CD8-positive, alpha-beta memory T cell (primary cell): ENCODE measurements at places on chromosomes 6 and 20. TPM values are rescaled to one million over a fixed set of nuclear protein-coding genes. Genes with fewer than 3 reads are reported as not detected.

The KCNQ5 gene
- total RNA-seq = 8.5 TPM

The SDCBP2 gene
- 4.7 TPM for total RNA-seq

The IL20RA gene
- not detected for total RNA-seq

The HLA-DRB5 gene
- 1.1 TPM for total RNA-seq

The ZNF341 gene
- 5.0 TPM for total RNA-seq

The ISM1 gene
- 1.7 TPM for total RNA-seq

The TRERF1 gene
- 10.6 TPM for total RNA-seq

The RBM12 gene
- 103 TPM for total RNA-seq

The LY6G5C gene
- 3.5 TPM for total RNA-seq

DNA sequence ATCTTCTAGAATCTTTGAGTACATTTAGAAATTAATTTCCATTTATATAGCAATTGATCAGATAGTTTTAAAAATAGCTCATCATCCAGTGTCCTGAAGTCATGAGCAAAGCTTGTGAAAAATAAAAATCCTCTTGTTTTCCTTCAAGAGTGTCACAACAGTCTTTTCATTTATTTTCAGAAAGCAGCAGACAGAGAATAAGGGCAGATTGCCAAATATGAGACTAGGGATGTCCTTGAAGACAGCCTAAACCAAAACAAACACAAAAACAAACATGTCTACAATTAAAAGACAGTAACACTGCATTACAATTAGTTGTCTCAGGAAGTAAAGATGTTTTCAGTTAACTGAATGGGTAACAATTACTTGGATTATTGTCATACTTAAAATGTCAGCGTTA lies 682.8 kb downstream of the TFAP2A start:
- no peak for DNase-seq

DNA sequence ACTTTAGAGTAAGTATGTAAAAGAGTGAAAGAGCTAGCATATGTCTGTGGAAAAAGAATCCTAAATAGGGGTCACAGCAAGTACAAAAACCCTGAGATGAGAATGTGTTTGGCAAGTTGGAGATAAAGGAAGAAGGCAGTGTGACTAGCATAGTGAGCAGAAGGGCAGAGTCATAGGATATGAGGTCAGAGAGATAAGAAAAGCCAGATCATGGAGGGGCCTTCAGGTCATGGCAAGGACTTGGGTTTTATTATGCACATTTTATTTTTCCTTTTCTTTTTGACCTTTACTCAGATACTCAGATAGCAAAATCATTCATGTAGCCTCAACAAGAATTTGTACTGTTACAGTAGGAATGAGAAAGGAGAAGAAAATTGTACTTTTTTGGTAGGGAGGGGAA lies 138.0 kb downstream of the GJA1 start:
- DNase-seq = no peak

DNA sequence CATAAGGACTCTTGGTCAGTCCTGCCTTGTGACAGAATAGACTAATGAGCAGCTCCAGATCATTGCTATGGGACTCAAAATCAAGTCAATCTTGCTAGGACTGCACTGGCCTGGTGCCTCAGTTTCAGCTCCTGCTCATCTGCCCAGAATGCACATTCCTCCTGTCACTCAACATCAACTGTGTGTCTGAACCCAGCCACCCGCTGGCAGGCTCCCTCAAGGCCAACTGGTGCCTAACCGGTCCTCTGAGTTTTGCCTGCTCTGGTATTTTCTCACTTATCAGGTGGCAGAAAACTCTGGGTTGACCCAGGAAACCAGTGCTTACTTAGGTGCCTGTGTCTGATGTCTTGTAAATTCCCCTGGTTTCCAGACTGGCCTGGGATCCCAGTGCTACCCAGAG lies 297.7 kb downstream of the DHX35 start:
- no peak for DNase-seq

DNA sequence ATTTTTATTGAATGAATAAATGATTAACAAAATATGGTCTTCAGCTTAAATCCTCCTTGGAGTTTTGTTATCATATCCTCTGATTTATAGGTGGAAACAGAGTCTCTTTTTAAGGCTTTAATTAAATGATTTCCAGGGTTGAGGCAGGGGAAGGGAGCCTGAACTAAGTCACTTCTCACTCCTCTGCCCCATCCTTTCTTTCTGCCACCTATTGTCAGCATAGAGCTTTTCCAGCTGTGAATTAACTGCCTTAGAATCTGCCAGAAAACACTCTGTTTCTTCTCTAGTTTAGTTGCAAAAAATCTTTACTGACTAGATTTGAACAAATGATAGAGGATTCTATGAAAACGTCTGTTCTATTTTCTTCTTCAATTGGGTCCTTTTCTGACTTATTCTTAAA lies 9.8 kb downstream of the OGFRL1 start:
- no peak for DNase-seq

GRCh38 chr20:21821358-21821757 lies 115.9 kb downstream of the PAX1 start:
- DNase-seq = no peak

GRCh38 chr6:94133106-94133505 lies 713.7 kb upstream of the EPHA7 start:
- no peak for DNase-seq

DNA sequence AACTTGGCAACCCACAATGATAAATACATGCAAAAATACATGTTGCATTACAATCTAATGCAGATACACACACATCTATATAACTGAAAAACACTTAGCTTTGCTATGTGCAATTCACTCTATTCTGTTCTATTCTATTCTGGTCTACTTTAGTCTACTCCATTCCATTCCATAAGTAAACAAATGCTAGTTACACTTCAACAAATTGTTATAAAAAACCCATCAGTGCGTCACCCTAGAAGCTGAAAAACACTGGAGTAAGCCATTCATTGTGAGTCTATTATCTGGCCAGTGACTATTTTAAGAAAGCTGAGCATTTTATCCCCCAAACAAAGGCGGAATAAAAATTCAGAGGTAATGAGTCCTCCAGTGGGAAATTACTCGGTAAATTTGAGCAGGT lies 315.7 kb upstream of the EPHA7 start:
- no peak for DNase-seq
